ENCODE measurements at places on chromosomes 7 and 10.

DNA sequence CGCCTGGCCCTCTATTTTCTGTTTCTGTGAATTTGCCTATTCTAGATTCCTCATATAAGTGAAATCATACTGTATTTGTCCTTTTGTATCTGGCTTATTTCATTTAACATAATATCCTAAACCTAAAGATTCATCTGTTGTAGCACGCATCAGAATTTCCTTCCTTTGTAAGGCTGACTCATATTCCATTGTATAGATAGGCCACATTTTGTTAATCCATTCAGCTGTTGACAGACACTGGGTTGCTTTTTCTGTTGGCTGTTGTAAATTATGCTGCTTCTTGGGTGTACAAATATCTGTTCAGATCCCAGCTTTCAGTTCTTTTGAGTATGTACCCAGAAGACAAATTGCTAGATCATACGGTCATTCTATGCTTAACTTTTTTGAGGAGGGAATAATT lies 28.8 kb upstream of the CUL1 start:
- DNase-seq: no peak

DNA sequence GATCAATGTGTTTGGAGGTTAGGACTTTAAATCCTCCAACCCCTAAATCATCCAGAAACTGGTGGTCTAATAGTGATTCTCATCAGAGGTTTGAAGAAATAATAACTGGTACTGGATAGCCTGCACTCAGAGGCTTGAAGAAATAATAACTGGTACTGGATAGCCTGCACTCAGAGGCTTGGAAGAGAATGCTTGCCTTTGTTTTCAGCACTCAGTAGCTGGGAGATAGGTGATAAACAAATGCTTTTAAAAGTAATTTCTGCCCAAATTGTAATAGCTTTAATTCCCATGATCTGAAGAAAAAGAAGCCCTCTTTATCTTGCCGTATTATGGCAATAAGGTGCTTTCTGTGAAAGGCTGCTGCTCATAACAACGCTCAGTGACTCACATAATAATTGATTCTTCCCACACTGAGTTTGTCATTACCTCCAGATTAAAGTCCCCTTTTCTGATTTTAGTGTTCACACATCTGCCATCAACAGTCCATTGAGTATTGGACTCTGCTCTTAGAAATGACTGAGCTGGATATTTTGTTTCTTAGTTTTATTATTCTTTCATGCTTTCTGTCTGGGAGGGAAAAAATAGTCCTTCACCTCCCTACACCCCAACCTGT lies 112.3 kb upstream of the PHYHIPL start:
- no peak for DNase-seq

DNA sequence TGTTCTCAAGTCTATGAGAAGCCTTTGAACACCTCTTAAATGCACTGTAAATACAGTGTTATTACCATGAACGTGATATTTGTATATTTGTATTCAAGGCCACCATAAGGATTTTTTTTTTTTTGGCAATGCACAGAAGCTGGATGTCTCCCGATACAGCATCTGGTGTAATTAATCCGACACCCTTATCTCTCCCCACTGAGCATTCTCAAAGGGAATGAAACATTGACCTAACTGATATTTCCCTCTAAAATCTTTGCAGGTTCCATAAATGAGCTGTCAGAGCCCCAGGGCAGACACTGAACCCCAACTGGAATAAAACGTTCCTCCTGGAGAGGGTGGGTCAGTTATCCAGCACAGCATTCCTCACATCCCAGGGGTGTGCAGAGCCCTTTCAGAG lies 316.6 kb downstream of the PAXIP1 start:
- DNase-seq: no peak

DNA sequence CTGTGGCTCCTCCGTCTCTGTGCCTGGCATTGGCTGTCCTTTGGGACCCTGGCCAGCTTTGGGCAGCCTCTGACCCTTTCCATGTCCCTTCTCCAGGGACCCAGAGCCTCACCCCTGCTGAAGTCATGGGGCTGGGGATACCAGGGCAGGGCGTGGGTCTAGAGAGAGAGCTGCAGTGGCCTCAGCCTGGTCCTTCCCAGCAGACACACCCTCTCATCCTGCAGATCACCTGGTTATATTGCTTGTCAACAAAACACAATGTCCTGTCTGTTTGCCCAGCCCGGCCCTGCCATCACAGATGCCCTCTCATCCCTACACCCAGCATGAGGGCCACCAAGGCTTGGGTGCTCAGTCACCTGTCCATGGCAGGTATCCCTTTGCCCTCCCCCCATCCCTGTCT lies 1.8 kb downstream of the MUC17 start:
- DNase-seq: no peak

DNA sequence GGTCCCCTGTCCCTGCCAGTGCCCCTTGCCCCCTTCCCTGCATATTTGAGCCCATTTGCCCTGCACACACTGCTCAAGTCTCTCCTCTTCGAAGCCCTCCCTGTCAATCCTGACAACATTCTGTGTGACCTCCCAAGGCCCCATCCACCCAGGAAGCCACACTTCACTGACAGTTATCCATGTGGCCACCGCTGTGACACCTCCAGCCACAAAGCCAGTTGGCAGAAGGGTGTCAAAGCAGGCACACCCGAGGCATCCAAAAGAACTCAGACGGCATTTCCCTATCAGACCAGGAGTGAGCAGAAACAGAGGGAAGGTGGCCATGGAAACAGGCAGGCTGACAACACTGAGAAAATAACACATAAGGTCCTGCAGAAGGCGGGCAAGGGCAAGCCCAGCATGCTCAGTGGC lies 4.6 kb downstream of the POLM start:
- DNase-seq: no peak
